Right ventricle myocardium superior (tissue), 1 donor: ENCODE measurements at places on chromosomes 6 and 20. TPM values are rescaled to one million over a fixed set of nuclear protein-coding genes. Genes with fewer than 3 reads are reported as not detected.

MOCS1 gene
- 29.7 TPM for total RNA-seq

SLC52A3 gene
- total RNA-seq, result 2.2 TPM

ME1 gene
- total RNA-seq, result 24.7 TPM

FAM135A gene
- total RNA-seq, result 14.3 TPM

TSHZ2 gene
- 4.9 TPM for total RNA-seq

LINC00237 gene
- not detected for total RNA-seq

KCNQ5 gene
- not detected for total RNA-seq

KIAA0408 gene
- 3.1 TPM for total RNA-seq

SRF gene
- total RNA-seq, result 65.3 TPM

GRCh38 chr6:53347250-53347920 lies 1.4 kb downstream of the ELOVL5 start:
- no peak for DNase-seq

DNA sequence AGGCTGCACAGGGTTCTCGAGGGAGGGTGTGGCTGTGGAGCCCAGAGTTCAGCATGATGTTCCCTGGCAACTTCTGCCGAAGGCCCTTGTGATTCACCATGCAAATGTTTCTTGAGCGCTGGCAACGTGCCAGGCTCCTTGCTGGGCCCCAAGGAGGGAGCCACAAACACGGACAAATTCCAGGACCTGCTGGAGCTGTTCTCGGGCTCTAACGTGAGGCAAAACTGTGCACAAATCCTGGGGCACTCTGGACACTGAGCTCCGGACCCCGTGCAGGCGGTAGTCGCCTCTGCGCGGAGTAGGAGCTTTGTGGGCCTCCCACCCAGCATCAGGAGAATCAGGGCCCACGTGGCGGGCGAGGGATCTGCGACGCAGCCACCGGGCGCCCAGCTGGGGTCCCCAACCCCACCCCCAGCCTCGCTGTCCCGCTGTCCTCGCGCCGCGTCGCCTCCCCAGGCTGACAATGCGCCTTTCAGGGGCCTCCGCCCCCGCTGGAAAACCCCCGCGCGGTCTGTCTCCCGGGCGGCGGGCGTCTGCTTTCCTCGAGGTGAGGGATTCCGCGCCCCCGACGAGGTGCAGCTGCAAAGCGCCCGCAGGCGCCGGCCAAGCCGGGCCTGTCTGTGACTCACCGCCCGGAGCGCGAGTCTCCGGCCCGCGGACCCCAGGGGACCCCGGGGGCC lies 31.7 kb upstream of the SCUBE3 start:
- DNase-seq, result peak; percentile 78

GRCh38 chr6:53603386-53604116 lies 58.6 kb upstream of the GCLC start:
- no peak for DNase-seq

- no peak for DNase-seq
Observed at GRCh38 chr6:13535306-13535705, 39.1 kb upstream of the SIRT5 start.

DNA sequence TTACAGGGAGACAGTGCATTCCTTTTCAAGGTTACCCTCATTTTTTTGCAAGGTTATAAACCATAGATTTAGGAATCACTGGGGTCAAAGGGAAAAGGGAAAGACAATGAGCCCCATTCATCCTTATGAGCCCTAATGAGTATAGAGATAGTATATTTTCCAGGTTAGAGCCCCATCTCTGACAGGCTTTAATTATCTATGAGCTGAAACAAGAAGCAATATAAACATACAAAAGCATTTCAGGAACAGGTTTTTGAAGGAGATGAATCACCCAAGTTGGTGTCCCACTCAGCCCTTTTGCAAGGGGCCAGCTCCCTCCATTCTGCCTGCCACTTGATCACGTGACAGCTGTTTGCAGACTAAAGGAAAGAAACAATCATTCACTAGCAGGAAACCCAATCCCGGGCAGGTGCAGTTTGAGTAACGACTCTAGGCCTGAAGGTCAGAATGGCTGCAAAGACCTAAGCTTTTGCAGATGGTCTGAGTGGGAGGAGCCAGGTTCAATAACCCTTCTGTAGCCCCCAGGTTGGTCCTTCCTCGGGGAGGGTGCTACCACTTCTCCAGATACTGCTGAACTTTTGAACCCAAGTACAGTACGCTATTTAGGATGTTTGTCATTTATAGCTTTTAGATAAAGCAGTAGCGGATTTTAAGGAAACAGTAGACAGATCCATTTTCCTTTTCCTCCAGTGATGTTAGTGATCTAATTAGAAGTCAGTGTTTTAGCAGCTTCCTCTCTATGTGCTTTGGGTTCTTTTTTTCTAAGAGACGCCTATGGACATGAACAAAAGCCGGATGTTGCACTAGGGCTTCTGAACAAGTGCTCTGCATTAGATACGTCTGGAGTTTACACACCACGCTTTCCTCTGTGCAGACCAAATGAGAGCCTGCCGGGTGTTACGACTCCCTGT lies 253.2 kb downstream of the SOX4 start:
- no peak for DNase-seq

DNA sequence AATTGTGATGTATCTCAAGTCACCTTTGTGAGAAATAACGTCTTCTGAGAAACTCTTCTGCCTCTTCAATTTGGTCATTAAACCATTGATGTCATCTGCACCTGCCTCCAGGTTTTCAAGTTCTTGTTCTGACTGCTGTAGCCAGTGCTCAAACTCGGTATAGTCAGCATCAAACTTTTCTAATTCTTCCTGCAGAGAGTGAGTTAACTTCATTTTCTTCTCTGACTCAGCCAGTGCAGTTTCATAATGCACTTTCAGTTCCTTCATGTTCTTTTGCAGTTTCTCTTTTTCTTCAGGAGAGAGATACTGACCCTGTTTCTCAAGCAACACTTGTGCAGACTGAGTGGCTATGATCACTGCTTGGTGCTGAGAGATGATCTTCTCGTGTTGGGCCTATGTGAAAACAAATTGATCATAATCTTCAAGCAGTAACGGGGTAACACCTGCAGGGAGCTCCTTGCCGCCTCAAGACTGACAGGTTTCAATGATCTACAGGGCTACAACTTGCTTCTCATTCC lies 48.8 kb downstream of the DST start:
- DNase-seq, result no peak

DNA sequence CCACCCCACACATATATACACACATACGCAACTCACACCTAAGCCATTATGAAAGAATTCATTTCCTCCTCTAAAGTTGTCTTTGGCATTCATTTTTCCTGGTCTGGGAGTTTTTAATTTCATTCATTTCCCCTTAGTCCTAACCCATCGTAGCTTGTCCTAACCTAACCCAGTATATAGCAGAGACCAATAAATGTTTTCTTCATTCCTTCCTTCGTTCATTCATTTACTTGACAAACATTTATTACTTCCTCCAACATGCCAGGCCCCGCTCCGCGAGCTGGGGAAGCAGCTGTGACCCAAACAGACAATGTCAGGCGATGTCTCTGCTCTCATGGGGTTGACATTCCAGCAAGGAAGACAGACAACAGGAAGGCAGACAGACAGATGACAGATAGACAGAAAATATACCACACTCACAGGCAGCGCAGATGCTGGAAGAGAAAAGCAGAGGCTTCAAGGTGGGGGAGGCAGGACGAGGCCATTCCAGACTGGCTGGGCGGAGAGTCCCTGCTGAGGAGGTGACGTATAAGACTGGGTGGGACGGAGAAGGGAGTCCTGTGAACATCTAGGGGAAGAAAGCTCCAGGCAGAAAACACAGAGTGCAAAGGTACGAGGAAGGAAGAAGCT lies 33.7 kb upstream of the SIRPA start:
- DNase-seq, result no peak

DNA sequence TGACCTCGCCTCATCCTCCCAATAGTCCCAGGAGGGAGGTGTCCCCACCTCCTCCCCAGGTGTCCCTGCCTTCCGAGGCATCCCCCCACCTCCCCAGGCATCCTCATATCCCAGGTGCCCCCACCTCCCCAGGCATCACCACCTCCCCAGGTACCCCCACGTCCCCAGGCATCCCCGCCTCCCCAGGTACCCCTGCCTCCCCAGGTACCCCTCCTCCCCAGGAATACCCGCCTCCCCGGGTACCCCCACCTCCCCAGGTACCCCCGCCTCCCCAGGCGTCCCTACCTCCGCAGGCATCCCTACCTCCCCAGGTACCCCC lies 198.9 kb downstream of the SYNDIG1 start:
- no peak for DNase-seq

DNA sequence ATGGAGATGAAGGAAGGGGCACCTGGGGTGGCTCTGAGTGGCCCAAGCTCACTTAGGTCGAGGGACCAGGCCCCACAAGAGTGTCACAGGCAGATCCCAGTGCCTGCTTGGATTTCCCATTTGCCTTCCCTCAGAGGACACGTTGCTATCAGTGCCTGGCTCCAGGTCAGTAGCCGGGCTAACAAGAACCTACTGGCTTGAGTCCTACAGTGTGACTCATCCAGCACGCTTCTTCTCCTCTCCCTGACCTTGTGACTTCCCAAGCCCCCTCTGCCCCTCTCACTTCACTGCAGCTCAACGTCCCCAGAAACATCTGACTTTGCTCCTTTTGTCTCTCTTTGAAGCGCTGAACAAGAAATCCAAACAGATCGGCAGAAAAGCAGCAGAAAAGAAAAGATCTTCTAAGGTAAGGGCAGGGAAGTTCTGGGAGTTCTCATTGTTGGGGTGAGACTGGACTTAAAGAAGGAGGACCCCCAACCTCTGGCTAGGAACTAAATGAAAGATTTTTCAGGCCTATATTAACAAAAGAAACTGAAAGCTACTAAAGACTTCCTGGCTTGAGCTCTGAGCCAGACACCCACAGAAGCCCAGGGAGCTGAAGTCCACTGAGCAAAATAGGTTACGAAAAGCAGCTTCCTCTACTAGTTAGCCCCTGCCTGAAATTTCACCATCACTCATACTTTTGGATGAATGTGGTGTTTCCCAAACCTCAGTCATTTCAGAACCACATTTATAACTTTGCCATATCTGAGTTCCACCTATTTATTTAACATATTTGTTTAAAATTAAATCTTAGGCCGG lies 21.5 kb downstream of the ASIP start:
- peak; percentile 57 for DNase-seq

GRCh38 chr6:126553854-126554253 lies 213.9 kb downstream of the CENPW start:
- no peak for DNase-seq

DNA sequence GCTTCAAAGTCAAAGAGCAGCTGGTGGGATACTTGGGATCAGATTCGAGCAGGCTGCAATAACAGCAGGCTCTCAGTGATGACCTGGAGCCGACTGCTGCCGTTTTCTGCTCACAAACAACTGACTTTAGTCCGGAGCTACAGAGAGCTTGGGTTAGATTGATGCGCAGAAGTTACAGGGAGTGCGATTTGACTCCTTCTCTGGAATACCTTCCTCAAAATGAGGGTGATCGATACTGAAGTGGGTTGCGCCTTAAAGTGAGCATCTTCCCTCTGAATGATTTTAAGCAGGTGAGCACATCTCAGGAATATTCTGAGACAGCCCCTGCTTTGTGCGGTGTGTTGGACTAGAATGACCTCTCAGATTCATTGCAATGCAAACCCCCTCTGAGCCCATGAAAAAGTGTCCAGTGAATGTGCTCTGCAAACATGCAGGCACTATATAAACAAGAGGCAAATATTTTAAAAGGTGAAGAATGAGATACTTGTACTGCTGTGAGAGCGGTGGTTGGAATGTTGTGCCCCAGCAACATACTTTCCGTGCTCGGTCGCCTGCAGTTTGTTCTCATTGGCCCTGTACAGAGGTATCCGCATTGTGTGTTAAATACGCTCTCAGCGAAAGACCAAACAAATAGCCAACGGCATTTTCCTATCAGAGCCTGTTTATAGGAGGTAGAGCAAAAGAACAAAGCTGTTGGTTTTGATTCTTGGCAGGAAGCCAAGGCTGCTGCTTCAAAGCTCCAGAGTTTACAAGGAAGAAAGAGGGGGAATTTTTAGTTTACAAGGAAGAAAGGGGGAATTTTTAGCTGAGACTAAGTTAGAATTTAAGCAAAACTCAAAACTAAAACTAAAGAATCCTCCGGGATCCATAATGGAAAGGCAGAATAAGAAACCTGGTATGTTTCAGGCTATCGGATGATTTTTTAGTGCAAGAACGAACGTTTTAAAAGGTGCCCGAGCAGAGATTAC lies 67.7 kb downstream of the PHACTR2 start:
- DNase-seq, result no peak

DNA sequence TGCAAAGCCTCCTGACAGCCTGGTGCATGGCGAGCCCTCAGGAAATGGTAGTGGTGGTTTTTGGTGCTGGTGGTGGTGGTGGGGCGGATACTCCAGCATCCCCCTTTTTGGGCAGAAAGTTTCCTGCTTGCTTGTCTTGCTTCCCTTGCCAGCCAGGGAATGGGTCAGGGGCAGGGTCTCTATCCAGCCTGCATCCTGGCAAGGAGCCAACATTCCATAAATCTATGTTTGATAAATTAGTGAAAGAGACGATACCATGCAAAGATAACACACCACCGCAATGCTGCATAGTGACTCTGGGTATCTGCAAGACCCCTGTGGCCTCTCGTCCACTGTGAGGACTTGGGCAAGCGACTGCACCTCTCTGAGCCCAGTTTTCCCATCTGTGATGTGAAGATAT lies 246.2 kb downstream of the LRFN2 start:
- DNase-seq, result no peak

DNA sequence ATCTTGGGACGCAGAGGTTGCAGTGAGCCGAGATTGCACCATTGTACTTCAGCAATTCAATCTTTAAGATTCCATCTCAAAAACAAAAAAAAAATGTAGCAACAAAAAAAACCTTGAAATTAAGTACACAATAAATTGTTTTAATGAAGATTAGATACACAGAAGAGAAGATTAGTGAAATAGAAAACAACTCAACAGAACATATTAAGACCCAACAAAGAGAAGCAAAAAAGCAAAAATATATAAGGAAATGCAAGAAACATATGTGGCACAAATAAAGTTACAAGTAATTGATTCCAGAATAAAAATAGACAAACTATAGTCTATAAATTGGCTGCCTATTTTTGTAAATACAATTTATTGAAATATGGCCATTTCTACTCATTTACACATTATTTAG lies 445.2 kb downstream of the EPM2A start:
- no peak for DNase-seq
